ENCODE measurements at places on chromosomes 2 and 18.

DNA sequence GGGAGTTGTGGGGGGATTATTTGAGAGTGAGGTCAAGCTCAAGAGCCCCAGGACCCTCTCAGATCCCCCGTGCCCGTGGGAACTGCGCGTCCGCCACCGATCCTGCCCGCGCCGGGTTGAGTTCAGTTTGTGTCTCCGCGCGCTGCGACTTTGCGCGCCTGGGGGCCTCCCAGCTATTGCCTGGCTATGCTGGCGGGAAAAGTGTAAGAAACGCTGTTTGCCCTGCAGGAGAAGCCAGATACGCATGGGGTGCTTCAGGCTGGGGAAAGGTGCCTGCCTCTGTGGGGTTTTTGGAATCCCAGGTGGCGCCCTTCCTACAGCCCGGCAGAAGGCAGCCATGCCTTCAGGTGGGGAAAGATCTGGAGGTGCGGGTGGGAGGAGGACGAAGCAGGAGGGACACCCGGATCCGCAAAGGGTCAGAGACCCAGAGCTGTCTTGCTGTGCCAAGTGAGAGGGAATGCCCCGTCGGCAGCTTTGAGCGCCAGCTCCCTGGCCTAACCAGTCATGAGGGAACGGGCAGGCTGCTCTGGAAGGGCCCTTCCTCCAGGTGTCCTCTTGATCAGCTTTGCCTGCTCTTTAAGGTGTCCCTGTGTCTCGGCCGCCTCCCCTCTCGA, 22.5 kb downstream of the TEX44 start:
- peak overlapping the region; percentile 62 for H3K27ac ChIP-seq
- H3K36me3 ChIP-seq: no peaks in the 10 kb centered on the region
- H3K4me1 ChIP-seq: no peaks in the 10 kb centered on the region
- peak overlapping the region; percentile 34 for H3K4me3 ChIP-seq
- H3K27me3 ChIP-seq: peaks cover 5% of the 10 kb centered on the region

GRCh38 chr2:19937004-19937403, 35.2 kb upstream of the TTC32 start:
- H3K27me3 ChIP-seq: no peaks in the 10 kb centered on the region
- no peak overlapping the region for H3K27ac ChIP-seq
- no peak for DNase-seq
- H3K4me1 ChIP-seq: no peaks in the 10 kb centered on the region

DNA sequence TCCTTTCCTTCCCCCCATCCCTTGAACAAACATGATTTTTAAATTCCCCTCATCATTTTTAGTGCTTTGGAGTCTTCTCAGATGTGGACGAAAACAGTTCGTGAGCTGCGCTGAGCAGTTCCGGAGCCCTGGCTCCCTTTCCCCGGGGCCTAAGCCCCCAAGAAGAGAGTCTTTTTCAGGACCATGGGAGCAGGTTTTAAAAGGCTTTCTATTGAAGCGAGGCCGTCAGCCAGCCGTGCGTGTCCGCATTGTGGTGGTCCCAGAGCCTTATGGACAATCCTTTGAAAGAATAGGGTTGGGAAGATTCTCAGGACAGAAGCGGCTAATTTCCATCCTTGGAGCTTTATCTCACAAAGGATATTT, 290.7 kb downstream of the SOX11 start:
- H3K36me3 ChIP-seq: no peaks in the 10 kb centered on the region
- DNase-seq: no peak
- H3K27me3 ChIP-seq: no peaks in the 10 kb centered on the region

- H3K27ac ChIP-seq: peak overlapping the region; percentile 96
- no peaks in the 10 kb centered on the region for H3K27me3 ChIP-seq
- no peaks in the 10 kb centered on the region for H3K36me3 ChIP-seq
- peak overlapping the region; percentile 79 for H3K4me3 ChIP-seq
Measured at GRCh38 chr18:63971320-63972001, 1.6 kb downstream of the SERPINB8 start.

GRCh38 chr18:38241736-38242135, 676.1 kb upstream of the CELF4 start:
- H3K27me3 ChIP-seq: no peaks in the 10 kb centered on the region
- H3K4me1 ChIP-seq: no peaks in the 10 kb centered on the region
- no peaks in the 10 kb centered on the region for H3K36me3 ChIP-seq
- H3K4me3 ChIP-seq: no peak overlapping the region
- no peak for DNase-seq

DNA sequence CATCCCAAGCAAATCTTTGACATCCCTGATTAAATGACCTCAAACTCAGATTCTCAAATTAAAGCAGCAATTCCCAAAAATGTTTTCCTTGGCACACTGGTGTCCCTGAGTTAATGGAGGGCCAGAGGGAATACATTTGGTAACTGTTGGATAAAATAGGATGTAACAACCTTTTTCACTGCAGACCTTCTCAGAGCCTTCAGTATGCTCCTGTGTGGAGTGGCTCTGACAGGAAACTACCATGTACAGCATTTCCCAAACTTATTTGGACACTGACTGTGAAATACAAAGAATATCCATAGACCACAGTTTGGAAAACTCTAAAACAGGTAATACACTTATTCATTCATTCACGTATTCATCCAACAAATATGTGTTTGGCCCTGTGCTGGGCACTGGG, 91.8 kb downstream of the TFCP2L1 start:
- H3K4me1 ChIP-seq: no peaks in the 10 kb centered on the region
- H3K4me3 ChIP-seq: no peak overlapping the region
- H3K36me3 ChIP-seq: no peaks in the 10 kb centered on the region
- no peak for DNase-seq

GRCh38 chr18:53426666-53427184, 797.7 kb downstream of the MBD2 start:
- no peak for DNase-seq
- no peaks in the 10 kb centered on the region for H3K4me1 ChIP-seq
- no peak overlapping the region for H3K27ac ChIP-seq
- H3K27me3 ChIP-seq: no peaks in the 10 kb centered on the region

DNA sequence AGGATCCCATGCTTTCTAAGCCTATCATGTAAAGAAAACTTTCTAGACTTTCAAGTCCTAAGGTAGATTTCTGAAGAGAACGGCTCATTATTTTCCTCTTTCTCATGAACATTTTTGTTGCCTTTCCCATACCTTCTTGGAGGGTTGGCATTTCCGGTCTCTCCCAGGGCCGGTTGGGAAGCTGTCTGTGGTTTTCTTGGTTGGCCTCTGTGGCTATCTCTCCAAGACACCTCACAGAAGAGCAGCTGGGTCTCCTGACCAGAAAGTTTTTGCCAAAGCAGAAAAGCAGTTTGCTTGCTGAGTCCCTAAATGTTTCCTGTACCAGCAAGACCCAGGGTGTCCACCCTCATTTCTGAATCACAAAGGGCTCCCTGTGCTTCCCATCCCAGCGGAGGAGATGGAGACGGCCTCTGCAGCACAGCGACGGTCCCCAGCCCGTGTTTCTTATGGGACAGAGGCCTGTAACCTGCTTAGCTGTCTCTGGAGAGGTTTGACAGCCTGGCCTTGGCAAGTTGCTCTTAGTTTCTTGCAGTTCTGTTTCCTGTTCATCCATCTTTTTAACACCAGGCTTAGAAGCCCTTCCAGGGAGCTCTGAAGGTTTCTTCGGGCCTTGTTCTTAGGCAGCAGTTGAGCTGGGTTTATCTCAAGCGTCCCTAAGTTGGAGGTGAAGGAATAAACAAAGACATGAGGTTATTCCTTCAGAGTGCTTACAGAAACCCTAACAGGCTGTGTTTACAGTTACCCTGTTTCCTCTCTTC, 39.8 kb downstream of the GREB1 start:
- no peak for DNase-seq
- no peaks in the 10 kb centered on the region for H3K4me1 ChIP-seq
- H3K27me3 ChIP-seq: no peaks in the 10 kb centered on the region
- no peak overlapping the region for H3K27ac ChIP-seq
- no peak overlapping the region for H3K4me3 ChIP-seq

DNA sequence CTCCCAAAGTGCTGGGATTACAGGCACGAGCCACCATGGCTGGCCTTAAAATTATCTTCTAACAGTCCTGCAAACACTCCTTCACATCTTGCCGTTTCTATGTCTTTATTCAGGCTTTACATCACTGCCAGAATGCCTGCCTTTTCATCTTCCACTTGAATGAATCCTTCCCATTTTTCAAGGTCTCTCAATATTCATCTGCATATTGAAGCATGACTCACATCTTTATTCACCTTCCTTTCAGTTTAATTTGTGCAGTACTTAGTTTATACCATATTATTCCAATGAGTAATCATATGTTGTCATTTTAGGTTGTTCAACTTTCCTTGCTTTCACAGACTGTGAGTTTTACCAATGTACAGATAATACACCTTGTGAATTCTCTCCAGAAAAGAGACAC, 510.1 kb upstream of the PIK3C3 start:
- no peak for DNase-seq
- no peaks in the 10 kb centered on the region for H3K36me3 ChIP-seq
- H3K4me3 ChIP-seq: no peak overlapping the region

GRCh38 chr18:51235009-51235789, 37.7 kb upstream of the MEX3C start:
- H3K27me3 ChIP-seq: no peaks in the 10 kb centered on the region
- H3K36me3 ChIP-seq: no peaks in the 10 kb centered on the region
- no peak overlapping the region for H3K4me3 ChIP-seq
- H3K27ac ChIP-seq: no peak overlapping the region

DNA sequence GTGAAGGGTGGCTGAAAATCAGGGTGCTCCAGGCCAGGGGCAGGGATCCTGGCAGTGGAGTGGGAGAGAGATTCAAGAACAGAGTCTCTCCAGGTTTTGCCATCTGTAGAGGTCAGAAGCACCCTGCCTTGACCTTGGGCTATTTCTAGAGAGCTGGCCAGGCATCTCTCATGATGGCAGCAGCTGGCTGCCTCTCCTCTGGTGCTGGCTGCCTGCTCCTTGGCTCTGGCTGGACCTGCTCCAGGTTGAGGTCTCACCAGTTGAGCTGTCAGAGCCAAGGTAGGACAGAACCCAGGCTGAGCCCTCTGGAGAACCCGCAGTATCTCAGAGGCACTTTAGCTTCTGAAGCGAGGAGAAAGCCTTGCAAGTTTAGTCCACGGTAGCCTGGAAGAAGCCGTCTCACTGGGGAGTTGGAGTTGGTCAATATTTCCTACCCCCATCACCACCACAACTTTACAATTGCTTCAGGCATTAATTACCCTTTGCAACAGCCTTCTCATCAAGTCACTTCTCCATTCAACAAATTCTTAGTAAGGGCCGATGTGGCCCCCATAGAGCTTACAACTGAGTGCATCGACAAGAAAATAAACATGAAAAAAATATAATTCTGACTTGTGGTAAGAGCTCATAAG, 25.6 kb downstream of the GNLY start:
- DNase-seq: peak; percentile 40
- H3K4me3 ChIP-seq: no peak overlapping the region
- peaks cover 24% of the 10 kb centered on the region for H3K4me1 ChIP-seq
- H3K36me3 ChIP-seq: no peaks in the 10 kb centered on the region

DNA sequence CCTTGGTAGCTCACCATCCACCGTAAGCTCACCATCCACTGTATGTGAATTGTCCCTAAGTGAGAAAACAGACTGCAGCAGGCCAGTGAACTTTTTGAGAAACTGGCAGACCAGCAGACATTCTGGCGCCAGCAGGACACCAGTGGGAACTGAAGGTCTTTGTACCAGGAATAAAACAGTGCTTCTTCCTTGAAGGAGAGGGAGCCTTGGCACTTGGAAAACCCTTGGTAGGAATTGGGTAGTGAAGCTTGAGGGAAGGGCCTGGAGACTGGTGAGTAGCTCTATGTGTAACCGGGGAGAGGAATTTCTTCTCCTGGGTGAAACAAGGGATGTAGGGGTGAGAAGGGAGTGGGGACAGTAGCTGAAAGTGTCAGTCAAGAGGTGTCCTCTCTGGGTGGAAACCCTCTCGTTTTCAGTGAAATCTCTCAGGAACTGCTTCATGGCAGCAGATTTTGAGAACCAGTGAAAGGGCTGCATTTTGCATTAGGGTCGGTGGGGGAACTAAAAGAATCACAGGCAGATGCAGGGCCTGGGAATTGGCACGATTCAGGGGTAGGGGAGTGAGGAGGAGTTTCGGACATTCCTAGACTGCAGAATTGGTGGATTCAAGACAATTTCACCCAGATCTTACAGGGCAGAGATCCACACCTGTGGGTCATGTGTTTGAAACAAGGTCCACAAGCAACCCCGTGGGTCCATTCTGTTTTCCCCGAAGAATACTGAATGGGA, 131.5 kb upstream of the DLX2 start:
- no peak overlapping the region for H3K27ac ChIP-seq
- no peaks in the 10 kb centered on the region for H3K36me3 ChIP-seq
- no peak for DNase-seq
- H3K27me3 ChIP-seq: peaks cover 8% of the 10 kb centered on the region
- H3K4me1 ChIP-seq: no peaks in the 10 kb centered on the region

DNA sequence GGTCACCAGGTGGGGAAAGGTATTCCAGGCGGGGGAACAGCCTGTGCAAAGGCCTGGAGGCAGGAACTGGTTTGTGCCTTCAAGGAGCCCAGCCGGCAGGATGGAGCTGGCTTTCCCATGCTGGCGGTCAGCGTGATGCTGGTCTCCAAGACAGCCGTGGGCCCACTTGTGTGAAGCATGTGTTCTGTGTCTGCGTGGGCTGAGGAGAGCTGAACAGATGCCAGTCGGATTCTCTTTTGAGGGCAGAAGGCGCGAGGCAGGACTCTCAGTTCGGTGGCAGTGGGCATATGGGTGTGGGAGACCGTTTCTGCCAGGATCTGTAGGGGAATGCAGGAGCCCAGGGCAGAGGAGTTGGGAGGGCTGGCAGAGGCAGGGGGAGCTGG, 191.6 kb downstream of the TWIST2 start:
- no peaks in the 10 kb centered on the region for H3K4me1 ChIP-seq
- H3K27ac ChIP-seq: no peak overlapping the region
- no peaks in the 10 kb centered on the region for H3K36me3 ChIP-seq
- DNase-seq: no peak
- no peaks in the 10 kb centered on the region for H3K27me3 ChIP-seq

GRCh38 chr18:26480897-26481795, 67.2 kb downstream of the KCTD1 start:
- no peaks in the 10 kb centered on the region for H3K27me3 ChIP-seq
- H3K36me3 ChIP-seq: no peaks in the 10 kb centered on the region
- DNase-seq: no peak
- H3K4me3 ChIP-seq: no peak overlapping the region
- H3K27ac ChIP-seq: no peak overlapping the region

GRCh38 chr18:63552581-63552980, 10.4 kb downstream of the SERPINB12 start:
- DNase-seq: no peak
- H3K4me3 ChIP-seq: no peak overlapping the region
- no peak overlapping the region for H3K27ac ChIP-seq
- no peaks in the 10 kb centered on the region for H3K36me3 ChIP-seq
- H3K4me1 ChIP-seq: no peaks in the 10 kb centered on the region

GRCh38 chr2:152254976-152255375, 79.4 kb upstream of the STAM2 start:
- no peak for DNase-seq
- no peaks in the 10 kb centered on the region for H3K4me1 ChIP-seq
- no peaks in the 10 kb centered on the region for H3K36me3 ChIP-seq
- H3K27ac ChIP-seq: no peak overlapping the region
- no peaks in the 10 kb centered on the region for H3K27me3 ChIP-seq
- no peak overlapping the region for H3K4me3 ChIP-seq
